Fibroblast of the aortic adventitia (primary cell): ENCODE measurements at places on chromosomes 1 and 21. TPM values are rescaled to one million over a fixed set of nuclear protein-coding genes. Genes with fewer than 3 reads are reported as not detected.

Gene COL24A1
- 0.27 and 0.82 TPM in 2 replicates for total RNA-seq

Gene EFCAB14
- total RNA-seq: 35.7 and 70.3 TPM in 2 replicates

Gene LHX8
- total RNA-seq: 0.09 TPM in 1 of 2 replicates, not detected in the other

Gene RAD54L
- total RNA-seq: 0.90 and 9.7 TPM in 2 replicates

Gene FAM72B
- total RNA-seq: 2.8 and 5.6 TPM in 2 replicates

Gene CELA2A
- total RNA-seq: not detected in 2 replicates

Gene EPHX1
- total RNA-seq: 39.4 and 57.6 TPM in 2 replicates

Gene ERICH3
- total RNA-seq: not detected in 2 replicates

Gene CRB1
- 0.08 and 0.09 TPM in 2 replicates for total RNA-seq

Gene LRRC39
- 0.36 and 3.7 TPM in 2 replicates for total RNA-seq

Gene C1orf115
- total RNA-seq: 0.09 TPM in 1 of 2 replicates, not detected in the other
